ENCODE measurements at places on chromosomes 6 and 20.

DNA sequence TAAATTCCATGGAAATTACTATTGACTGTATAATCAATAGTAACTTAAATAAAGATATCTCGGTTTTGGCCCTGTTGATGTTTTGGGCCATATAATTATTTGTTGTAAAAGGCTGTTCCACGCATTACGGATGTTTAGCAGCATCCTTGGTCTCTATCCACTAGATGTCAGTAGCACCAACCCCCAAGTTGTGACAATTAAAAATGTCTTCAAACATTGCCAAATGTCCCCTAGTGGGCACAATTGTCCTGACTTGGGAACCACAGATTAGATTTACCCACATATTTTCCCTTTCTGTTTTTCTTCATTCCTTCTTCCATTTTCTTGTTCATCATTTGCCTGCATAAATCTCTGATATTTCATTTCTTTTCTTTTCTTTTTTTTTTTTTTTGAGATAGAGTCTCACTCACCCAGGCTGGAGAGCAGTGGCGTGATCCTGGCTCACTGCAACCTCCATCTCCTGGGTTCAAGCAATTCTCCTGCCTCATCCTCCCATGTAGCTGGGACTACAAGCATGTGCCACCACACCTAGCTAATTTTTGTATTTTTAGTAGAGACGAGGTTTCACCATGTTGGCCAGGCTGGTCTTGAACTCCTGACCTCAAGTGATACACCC is 13.6 kb upstream of the WFDC8 start:
- peak; percentile 9 for DNase-seq

- DNase-seq, result no peak
These were observed 344.0 kb downstream of the PLCB1 start for GRCh38 chr20:8476021-8476420.

GRCh38 chr20:43723186-43723585 is 3.6 kb downstream of the GTSF1L start:
- no peak for DNase-seq

DNA sequence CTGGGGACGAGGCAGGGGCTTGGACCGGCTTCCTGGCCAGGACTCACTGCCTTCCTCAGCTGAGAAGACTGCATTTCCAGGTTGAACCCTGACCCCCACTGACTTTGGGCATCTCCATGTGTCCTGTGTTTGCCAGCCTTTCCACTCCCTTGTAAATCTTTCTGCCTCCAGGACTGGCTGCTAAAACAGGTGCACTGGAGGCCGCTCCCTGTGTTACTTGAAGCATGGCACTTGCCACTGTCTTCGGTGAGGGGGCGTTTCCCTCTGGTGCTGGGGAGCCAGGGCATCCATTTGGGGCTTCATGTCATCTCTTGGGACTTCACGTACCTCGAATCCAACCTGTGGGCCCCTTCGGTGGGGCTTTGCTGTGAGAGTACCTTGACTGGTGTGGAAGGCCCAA is 6.7 kb upstream of the RBM38 start:
- DNase-seq, result no peak

GRCh38 chr6:137864812-137865508 is 2.1 kb upstream of the TNFAIP3 start:
- DNase-seq, result no peak

DNA sequence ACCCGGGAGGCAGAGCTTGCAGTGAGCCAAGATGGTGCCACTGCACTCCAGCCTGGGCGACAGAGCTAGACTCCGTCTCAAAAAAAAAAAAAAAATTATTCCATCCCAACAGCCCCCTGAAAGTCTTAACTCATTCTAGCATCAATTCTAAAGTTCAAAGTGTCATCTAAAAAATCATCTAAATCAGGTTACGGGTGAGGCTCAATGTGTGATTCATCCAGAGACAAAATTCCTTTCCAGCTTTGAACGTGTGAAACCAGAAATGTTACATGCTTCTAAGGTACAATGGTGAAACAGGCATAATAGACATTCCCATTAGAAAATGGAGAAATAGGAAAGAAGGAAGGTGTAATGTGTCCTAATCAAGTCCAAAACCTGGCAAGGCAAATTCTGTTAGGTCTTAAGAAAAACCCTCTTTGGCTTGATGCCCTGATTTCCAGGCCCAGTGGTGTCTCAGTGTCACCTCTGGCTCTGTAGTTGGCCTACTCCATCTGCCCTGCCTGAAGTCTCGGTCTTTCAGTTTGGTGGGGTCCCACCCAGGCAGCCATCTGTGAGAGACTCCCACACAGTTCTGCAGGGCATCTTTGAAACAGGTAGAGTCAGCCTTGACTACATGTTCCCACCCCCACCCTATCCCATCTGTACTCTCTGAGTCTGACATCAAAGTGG is 43.5 kb downstream of the HFE start:
- DNase-seq, result no peak

GRCh38 chr20:63253065-63253437 is 1.2 kb downstream of the NKAIN4 start:
- DNase-seq, result no peak

- peak; percentile 84 for DNase-seq
These were observed 59.5 kb upstream of the BMP2 start for GRCh38 chr20:6708010-6708409.
